ENCODE measurements at places on chromosomes 3 and 15.

DNA sequence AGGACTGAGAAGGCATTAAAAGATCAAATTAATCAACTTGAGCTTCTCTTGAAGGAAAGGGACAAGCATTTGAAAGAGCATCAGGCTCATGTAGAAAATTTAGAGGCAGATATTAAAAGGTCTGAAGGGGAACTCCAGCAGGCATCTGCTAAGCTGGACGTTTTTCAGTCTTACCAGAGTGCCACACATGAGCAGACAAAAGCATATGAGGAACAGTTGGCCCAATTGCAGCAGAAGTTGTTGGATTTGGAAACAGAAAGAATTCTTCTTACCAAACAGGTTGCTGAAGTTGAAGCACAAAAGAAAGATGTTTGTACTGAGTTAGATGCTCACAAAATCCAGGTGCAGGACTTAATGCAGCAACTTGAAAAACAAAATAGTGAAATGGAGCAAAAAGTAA, 149.7 kb upstream of the LRRFIP2 start:
- DNase-seq = no peak

GRCh38 chr15:57662802-57663201, 43.7 kb upstream of the POLR2M start:
- no peak for DNase-seq

DNA sequence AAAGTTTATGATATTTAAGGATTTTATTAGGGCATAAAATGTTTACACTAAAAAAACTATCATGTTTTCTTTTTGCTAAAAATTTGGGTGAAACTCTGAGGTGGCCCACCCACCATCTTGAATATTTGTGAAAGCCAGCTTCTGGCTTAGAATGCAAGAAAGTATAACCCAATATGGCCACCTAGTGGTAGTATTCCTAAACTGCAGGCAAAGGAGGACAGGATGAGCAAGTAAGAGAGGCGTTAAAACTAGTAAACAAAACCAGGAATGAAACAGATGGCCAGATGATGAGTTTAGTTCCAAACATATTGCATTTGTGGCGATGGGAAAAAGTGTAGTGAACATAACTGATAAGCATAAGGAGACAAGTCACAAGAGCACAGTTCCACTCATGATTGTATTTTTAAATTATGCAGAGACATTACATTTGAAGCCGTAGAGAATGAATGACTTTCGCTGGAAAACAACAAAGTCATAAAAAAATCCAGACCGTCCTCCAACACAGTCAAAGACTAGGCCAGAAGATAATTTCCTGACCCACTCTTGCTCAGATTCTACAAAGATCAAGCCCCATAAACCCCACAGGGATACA, 103.3 kb upstream of the PRTG start:
- no peak for DNase-seq

DNA sequence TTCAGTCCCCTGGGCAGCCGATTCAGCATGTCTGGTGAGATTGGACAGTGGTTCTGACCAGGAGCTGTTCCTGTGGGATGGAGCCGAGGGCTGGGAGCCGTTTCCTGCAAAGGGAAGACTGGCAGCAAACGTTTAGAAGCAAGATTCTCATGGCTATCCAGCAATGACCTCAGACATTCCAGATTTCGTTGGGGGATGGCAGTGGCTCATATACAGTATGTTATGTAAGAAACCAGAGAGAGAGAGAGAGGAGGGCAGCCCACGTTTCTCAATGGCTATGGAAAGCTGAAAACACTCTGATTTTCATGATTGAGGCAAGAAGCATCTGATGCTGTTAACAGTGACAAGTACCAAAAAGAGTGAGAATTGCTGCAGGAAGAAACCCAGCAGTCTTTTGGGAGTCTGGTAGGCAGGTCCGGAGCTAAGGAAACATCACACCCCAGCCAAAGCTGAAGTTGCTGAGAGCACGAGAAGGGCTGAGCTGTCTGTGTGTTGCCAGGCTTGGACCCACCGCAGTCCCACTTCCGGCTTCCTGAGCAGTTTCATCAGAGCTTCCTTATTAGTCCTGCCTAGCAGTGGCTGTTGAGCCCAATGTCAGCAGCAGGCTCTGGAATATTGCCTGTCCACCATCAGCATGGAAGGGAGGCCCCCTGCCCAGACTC, 25.6 kb upstream of the VPS8 start:
- DNase-seq = no peak

GRCh38 chr15:68610825-68611224, 32.0 kb downstream of the CORO2B start:
- no peak for DNase-seq

- no peak for DNase-seq
These were observed 96.6 kb upstream of the GMNC start for GRCh38 chr3:190959077-190959476.

DNA sequence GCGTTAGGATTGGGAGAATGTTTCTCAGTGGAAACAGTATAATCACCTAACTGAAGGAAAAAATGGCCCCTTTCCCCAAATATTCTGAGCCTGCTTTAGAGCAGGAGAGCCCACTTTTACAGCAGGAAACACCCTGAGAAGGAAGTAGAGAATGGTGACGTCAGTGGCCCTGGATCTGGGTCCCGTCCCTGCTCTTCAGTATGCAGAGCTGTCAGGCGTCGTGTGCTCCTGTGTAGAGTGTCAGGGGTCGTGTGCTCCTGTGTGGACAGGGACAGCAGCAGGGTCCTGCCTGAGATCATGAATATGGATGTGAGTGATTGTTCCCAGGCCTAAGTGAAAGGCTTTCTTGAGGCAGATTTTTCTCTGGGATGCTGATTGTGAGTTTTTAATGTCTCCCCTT, 45.2 kb downstream of the CGNL1 start:
- no peak for DNase-seq

- DNase-seq = no peak
These were observed 64.9 kb upstream of the SELENOK start for GRCh38 chr3:53956586-53956985.

DNA sequence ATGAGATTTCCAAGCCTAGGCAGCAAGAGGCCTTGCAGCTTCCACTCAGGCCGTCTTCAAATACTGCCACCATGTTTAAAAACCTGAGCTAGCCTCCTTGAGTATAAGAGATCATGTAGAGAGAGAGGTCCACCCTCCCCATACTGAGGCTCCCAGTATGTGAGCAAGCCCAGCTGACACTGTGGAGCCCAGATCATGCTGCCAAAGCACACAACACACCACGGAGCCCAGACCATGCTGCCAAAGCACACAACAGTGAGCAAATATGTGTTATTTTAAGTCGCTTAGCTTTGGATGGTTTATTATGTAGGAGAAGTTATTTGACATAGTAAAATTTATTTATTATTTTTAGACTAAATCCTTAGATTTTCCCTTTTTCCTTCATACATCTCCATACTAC, 333.7 kb downstream of the CTNNB1 start:
- no peak for DNase-seq

DNA sequence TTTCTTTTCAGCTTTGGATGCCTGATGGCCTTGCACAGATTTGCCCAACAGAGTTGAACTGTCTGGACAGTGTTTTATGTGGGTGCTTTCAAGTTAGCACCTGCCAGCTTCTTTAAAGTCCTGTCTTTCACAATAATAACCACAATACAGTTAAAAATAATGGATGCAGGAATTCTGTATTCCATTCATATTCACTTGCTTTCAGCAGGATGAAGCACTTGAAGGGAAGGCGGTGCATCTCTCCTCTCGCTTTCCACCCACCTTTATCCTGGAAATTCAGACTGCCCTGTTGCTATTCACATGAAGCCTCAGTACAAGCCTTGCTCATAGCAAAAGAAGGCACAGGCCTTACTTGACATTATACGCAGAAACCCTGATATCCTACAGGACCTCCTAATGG, 26.5 kb upstream of the GYG1 start:
- DNase-seq = no peak

DNA sequence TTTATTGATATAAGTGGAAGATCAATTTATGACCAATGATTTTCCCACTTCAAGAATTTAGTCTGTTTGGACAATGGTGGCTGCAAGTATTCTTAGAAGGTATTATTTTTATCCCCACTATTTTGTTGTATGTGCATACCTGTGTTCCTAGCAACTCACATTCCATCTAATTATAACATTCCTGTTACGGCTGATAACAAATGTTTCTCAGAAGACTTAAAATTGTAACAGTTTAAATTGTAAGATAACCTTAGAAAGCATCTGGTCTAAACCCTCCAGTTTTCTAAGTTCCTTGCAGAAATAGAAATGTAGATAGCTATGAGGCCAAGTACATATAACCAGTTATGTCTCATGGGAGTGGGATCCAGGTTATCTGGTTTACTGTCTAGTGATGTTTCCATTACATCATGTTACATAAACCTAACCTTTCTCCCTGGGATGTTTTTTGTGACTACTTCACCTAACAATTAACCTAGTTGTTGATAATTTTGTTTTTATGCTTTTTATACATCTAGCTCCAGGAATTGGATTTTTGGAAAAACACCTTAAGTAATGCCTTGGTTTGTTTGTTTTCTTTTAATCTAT, 11.1 kb upstream of the MFN1 start:
- no peak for DNase-seq

DNA sequence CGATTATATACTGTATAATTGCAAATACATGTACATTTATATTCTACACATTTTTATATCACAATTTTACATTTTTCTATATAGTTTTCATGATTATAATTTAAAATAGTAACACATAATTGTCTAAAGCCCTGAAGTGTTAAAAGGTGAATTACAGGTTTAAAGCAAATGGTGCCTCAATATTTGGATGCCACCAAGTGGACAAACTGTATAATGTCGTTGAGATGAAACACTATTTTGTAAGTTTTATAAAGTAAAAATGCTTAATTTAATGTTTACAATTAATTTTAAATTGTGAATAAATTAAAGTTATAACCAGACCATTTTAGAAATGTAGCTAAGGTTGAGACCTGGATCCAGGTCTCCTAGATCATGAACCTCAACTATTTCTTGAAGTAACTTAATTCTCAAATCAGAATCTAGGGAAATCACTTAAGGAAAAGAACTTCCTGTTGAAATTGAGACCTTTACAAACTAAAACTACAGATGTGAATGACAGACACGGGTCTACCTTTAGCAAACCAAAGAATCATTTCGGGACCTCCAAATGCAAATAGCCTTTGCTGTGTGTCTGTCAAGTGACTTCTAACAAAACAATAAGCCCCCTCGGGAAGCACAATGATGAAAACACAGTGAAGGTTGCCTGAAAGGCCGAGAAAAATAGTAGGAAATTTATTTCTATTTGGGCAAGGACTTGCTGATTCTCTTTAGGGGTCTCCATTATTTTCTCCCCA, 37.8 kb downstream of the EHHADH start:
- no peak for DNase-seq

DNA sequence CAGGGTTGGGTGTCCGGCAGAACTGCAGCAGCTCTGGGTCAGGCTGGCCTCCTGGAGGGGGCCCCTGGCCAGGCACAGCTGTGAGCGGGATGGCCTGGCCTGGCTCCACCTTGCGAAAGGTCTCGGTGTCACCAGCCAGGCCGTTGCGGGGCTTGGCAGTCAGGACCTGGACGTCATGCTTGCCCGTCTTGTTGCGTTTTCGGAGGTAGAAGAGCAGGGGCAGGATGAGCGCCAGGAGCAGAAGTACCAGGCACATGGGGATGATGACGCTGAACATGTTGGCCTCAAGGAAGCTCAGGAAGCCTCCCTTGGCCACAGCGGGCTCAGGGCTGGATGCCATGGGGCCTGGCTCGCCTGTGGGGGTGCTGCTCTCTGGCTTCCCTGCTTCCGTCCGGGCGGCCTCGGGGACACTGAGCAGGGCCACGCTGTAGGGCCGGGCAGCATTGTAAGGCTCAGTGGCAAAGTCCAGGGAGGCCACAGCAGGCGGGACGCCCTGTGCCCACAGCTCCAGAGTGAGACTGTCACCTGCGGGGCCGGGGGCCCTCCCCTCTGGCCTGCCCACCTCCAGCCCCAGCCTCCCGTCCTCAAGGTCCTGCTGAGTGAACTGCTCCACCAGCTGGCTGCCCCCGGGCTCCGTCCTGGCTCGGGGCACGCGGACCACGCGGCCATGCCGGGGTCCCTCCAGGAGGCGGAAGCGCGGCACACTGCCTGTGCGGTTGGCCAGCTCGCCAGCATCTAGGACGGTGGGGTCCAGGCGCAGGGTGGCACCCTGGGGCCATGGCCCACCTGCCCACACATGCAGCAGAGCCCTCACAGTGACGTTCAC, 28.1 kb downstream of the SNX33 start:
- no peak for DNase-seq

DNA sequence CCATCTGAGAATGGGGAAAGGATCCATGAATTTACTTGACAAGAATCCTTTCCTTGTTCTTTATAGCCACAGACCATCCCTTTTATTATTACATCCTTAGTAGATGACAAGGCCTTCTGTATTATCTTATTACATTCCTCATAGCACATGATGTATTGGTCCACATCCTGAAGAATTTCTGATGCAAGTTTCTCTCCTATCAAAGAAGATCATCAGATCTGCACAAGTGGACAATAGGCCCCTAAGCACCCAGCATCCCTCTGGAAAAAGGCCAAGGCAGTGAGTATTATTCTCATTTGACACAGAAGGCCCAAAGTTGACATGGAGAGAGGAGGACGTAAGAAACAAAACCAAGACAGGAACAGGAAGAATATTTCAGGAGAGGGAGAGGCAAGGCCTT, 31.4 kb downstream of the MYL3 start:
- no peak for DNase-seq

DNA sequence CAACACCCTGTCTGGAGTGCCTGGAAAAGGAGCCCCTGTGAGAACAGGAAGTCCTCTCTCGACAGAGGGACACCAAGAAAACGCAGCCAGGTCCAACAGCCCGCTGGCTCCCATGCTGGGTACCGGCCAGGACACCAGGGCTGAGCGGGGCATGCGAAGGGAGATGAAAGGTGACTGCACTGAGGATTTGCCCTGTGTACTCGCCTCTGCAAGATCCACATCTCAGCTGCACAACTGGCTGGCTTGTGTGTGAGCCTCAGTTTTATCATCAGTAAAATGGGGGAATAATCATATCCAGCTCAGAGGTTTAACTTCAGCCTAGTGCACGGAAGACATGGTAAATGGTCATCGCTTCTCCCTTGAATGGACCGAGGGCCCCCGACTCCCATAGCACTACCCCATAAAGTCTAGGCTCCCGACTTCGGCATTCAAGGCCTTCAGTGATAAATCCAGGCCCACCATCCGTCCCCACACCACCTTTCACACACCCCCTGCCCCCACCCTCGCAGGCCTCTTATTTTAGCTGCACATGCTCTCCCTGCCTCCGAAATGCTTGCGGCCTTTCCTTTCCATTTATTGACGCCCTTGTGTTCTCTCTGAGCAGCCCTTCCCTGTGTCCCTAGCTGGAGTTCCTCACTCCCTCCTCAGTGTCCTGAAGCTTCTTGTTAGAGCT, 15.8 kb downstream of the ISG20 start:
- DNase-seq = no peak

GRCh38 chr3:24589931-24590880, 95.6 kb upstream of the THRB start:
- DNase-seq = no peak

DNA sequence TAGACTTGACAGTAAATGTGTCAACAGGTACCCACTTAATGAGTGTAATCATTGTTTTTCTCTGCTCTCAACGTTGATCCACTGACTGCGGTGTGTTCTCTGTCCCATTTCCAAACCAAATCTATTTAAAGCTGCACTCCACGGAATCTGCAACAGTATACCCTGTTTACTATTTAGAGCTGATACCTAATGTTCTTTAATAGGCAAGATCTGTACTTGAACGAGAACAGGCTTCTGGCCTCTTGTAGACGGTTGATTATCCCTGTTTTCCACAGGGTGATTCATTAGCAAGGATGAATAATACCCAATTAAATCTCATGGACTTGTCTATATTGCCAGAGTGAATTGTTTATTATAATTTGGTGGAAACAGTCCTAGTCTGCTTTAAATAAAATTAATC, 189.9 kb downstream of the LPP start:
- DNase-seq = no peak
